ENCODE measurements at places on chromosomes 4 and X.

GRCh38 chr4:108204518-108204917 is 35.8 kb upstream of the LEF1 start:
- DNase-seq: no peak

GRCh38 chrX:37812110-37812509 is 32.3 kb downstream of the CYBB start:
- DNase-seq: no peak

- DNase-seq: no peak
Observed at GRCh38 chr4:7351014-7351413, 83.7 kb downstream of the PSAPL1 start.

DNA sequence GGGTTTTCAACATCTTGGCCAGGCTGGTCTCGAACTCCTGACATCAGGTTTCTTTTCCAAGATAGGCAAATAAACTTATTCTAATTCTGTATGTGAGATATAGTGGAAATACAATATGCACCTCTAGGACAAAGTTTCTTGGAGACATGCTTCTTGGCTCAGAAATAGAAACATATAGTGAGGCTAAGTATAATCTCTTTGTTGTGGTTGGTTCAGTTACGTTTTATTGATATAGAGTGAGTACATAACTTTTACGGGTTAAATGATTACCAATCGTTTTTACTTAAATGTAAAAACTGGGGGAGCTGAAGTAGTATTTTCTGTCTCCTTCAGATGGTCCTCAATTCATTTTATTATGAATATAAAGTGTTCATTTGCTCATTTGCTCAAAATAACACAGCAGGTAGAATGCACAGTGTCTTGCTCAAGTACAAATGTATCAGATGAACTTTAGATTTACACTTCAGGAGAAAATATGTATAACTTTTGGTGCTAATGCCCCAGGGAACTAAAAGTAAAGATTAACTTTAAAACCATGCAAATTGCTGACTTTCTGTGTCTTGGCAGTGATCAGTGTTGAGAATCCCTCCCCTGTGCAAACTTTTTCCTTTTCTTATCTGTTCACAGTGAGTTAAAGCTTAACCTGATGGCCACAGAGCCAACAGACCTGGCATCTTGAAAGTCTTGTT is 77.6 kb downstream of the AFF1 start:
- DNase-seq: no peak

DNA sequence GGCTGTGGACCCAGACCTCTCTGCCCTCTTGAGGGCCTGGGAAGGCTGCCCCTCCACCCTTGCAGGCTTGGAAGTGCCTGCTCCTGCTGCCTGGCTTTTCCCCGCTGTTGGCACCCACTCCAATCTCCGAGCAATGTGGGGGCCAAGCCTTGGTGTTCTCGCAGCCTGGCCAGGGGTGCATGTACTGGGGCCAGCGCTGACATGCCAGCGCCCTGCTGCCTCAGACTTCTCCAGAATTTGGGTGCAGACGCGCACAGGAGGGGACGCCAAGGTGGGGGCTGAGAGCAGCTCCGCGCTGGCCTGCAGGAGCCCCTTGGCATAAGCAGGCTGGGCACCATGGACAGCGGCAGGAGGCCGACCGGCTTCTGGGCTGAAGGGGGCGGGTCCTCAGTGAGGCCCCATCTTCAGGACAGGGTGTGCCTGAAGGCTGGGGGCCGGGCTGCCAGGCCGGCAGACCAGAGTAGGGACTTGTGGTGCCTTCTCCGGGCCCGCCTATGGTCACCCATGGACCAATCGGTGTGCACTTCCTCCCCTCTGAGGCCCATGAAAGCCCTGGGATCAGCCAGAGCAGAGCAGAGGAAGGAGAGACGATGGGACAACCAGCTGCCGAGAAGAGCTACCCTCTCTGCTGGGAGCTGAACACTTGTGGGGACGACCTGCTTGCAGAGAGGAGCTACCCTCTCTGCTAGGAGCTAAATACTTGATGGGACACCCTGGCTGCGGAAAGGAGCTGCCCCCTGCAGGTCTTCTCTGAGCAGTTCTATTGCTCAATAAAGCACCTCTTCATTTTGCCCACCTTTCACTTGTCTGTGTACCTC is 118.3 kb downstream of the DNAAF6 start:
- no peak for DNase-seq

- DNase-seq: no peak
Observed at GRCh38 chr4:31803526-31804195, 1083.5 kb downstream of the PCDH7 start.

DNA sequence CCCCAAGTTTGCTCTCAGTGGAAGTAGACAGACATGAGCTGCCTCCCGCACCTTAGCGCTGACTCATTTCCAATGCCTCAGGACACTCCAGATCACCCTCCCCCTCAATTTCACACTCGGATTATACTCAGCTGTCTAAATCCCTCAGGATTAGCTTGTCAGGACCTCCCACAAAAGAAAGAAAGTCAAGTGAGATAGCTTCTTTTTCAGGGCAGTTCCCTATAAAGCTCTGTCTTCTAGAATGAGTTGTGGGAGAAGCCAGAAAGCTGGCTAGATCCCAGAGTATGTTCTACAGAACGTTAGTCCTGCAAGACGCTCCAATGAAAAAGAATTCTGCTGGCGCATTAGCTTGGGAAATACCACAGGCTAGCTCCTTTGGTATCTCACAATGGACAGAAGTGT is 51.2 kb upstream of the MTNR1A start:
- DNase-seq: no peak

DNA sequence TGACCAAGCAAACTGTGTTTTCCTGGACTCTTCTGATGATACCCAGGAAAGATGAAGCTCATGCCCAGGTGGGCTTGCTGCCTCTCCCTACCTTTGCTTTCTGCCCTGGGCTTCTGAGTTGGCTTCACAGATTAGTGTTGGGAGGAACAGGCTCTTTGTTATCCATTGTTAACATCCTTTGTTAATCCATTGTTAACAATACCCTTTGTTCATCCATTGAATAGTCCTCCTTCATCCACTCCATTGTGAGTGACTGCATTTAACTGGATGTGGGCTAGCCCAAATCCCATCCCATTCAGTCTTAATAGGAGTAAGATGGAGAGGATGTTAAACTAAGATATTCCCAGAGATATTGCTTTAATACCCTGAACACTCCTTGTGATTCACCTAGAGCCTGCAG is 199.0 kb upstream of the LNX1 start:
- no peak for DNase-seq

- no peak for DNase-seq
Observed at GRCh38 chr4:184722798-184723197, 11.1 kb downstream of the CENPU start.

DNA sequence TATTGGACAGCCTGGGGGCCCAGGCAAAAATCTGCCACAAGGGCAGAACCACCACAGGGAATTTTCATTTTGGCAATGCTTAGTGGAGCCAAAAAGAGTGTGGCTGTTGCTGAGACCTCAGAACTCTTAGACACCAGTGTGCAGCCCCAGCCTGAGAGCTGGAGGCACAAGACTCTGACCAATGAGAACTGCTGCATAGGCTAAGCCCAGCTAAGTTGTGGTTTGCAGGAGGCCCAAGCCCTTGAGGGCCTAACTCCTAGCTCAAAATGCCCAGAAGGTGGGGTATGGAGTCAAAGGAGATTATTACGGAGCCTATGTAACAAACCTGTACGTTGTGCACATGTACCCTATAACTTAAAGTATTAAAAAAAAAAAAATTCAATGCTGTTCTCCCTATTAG is 296.7 kb downstream of the TRAM1L1 start:
- no peak for DNase-seq

DNA sequence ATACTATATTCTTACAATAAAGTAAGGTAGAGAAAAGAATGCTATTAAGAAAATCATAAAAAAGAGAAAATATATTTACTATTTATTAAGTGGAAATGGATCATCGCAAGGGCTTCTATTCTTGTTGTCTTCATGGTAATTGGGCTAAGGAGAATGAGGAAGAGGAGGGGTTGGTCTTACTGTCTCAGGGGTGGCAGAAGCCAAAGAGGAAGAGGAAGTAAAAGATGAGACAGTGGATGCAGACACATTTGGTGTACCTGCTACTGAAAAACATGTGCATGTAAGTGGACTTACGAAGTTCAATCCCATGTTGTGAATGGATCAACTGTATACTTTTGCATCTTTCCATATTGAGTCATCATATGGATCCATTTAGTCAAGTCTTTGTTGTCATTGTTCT is 1502.1 kb upstream of the ADGRL3 start:
- DNase-seq: no peak

DNA sequence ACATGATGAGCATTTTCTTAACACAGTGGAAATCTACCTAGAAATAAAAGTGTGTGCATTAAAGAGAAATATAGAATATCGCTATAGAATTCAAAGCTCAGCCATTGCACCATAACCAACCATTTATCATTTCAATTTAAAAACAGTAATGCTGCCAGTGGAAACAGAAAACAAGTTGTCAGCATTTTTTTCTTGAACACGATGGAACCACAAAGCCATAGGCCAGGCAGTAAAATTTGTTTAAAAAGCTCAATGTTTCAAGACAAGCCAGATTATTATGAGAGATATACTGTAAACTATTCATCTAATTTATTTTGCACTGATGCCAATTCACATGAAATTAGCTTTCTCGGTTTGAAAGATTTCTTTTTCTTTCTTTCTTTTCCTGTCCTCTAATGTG is 46.7 kb upstream of the NRK start:
- no peak for DNase-seq

DNA sequence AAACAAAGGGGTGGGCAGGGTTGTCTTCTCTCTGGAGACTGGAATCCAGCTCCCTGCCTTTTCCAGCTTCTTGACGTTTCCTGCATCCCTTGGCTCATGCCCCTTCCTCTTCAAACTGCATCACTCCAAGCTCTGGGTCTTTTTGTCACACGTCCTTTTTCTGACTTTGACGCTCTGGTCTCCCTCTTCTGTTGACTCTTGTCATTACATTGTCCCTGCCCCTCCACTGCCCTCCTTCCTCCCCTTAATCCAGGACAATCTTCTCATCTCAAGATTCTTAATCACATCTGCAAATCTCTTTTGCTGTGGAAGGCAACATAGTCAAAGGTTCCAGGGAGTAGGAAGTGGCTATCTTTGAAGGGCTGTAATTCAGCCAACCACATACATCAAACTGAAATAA is 178.3 kb downstream of the TMA16 start:
- DNase-seq: no peak

DNA sequence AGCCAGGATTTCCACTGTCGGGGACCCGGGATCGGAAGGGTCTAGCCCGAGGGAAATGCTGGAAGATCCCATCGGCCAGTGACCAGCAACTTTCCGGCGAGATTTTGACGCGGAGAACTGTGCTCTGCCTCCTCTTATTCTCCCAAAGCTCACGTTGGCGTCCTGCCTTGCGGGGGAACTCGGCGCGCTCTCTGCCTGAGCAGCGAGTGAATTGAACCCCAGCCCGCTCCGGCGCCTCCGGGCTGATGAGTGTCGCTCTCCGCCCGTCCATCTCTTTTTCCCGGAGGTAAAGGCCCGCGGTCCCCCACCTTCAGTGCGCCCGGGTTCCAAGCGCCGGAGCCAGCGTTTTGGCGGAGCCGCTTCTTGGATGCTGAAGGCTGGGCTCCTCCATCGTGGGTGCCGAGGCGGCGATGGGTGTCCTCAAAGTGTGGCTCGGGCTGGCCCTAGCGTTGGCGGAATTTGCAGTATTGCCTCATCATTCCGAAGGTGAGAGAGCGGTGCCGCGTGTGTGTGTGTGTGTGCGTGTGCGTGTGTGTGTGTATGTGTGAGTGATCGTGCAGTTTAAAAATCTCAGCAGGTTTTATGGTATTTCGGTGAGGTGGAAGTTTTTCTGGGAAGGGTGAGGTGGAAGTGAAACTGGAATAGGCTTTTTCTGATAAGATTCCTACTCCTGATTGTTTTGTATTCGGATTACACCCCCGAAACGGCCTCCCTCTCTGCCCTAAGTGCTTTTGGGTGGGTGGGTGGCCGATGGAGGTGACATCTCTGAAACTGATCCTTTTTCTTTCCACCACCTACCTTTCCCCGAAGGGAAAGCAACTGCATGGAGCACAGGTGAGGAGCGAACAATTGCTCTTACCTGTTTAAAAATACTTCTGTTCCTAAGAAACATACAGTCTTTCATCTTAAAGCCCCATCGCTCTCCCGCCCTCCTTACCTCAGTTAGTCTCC is 752 bp downstream of the FRAS1 start:
- no peak for DNase-seq

- DNase-seq: no peak
Observed at GRCh38 chr4:185151296-185151695, 8.2 kb downstream of the SLC25A4 start.

GRCh38 chr4:48944252-48944651 is 37.7 kb upstream of the OCIAD2 start:
- no peak for DNase-seq

GRCh38 chr4:99572527-99573240 is 1.9 kb upstream of the MTTP start:
- peak; percentile 35 for DNase-seq

- DNase-seq: no peak
Observed at GRCh38 chrX:100928660-100929613, at the start of gene XKRX. Gene XKRX (minus strand): TSS chrX:100928917. CDS start chrX:100928304, 613 bp downstream.

GRCh38 chr4:121164291-121164690 is at the start of gene TNIP3:
Gene TNIP3 (minus strand): TSS chr4:121164321. CDS start chr4:121164125, 196 bp downstream.
- DNase-seq: no peak
